ENCODE measurements at places on chromosomes 11 and 22.

- H3K4me1 ChIP-seq = no peaks in the 10 kb centered on the region
- no peaks in the 10 kb centered on the region for H3K27me3 ChIP-seq
- DNase-seq = no peak
- no peak overlapping the region for H3K27ac ChIP-seq
- H3K36me3 ChIP-seq = no peaks in the 10 kb centered on the region
These were observed 14.1 kb upstream of the VPREB1 start for GRCh38 chr22:22230438-22230837.

DNA sequence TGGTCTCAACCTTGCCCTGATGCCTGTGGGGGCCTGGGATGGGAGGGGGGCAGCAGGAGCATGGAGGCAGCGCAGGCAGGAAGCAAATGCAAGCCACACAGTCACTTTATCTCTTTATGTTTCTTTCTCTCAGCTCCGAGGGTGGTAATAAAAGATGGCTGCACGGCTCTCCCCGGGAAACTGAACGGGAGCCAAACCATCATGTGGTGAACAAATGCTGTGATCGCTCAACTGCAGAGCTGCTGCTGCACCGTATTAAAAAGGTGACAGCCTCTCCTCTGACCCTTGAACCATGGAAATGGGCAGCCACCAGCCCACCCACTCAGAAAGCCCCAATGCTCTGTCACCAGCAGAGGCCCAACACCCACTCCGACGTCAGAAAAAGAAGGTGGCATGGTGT is 110.0 kb downstream of the TIMP3 start:
- DNase-seq = no peak
- H3K4me3 ChIP-seq = no peak overlapping the region
- no peaks in the 10 kb centered on the region for H3K36me3 ChIP-seq
- H3K27ac ChIP-seq = no peak overlapping the region
- H3K27me3 ChIP-seq = peaks cover 9% of the 10 kb centered on the region
- no peaks in the 10 kb centered on the region for H3K4me1 ChIP-seq

- H3K4me1 ChIP-seq = peaks cover 3% of the 10 kb centered on the region
- no peak overlapping the region for H3K4me3 ChIP-seq
- no peaks in the 10 kb centered on the region for H3K36me3 ChIP-seq
- DNase-seq = no peak
- peaks cover 3% of the 10 kb centered on the region for H3K27me3 ChIP-seq
- no peak overlapping the region for H3K27ac ChIP-seq
These were observed 4.4 kb downstream of the KCNJ5 start for GRCh38 chr11:128895526-128895925.

DNA sequence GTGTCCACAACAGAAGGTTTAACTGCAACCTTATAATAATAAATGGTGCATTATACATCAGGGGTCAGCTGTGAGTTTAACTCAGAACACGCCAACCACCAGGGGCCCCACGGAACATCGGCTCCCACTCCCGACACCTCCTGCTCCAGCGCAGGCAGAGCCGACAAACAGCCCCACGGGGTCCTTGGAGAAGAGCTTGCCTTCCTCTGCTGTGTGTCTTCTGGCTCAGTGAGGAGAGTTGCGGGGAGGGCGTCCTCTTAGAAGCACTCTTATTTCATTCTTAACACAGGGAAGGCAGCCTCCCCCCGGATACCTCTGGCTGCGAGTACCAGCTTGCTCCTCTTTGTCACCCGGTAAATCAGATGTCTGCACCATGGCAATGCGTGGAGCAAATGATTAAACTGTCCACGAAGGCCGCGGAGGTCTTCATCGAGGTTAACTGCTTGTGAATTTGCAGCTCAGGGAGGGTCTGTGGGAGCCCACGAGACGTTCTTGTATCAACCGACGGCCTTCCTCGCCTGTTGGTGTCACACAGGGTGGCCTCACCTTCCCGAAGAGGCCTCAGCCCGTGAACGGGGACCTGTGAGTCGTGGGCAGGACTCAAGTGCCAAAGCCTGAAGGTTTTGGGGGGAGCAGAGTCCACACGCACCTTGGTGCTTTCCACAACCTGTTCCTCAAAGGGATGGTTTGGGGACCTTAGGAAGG is 464.0 kb downstream of the BRD1 start:
- no peaks in the 10 kb centered on the region for H3K4me1 ChIP-seq
- H3K4me3 ChIP-seq = no peak overlapping the region
- H3K27me3 ChIP-seq = no peaks in the 10 kb centered on the region
- no peak overlapping the region for H3K27ac ChIP-seq
- DNase-seq = no peak
